ENCODE measurements at places on chromosomes 1 and 21. TPM values are rescaled to one million over a fixed set of nuclear protein-coding genes. Genes with fewer than 3 reads are reported as not detected.

DNA sequence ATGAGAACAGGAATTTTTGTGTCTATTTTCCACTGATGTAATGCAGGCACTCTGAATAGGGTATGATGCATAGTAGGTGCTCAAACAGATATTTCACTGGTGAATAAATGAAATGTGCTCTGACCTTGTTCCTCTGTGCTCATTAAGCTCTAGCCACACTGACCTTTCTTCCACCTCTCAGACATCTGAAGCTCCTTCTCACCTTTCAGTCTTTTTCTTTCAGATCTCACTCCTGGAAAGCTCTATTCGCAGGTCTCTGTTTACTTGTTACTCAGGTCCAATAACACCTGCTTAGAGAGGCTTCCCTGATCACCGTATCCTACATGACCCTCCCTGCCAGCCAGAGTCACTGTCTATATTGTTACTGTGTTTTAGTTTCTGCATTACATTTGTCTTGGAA is 59.2 kb upstream of the IVNS1ABP start:
- H3K27me3 ChIP-seq: no peaks in the 10 kb centered on the region
- no peak overlapping the region for H3K27ac ChIP-seq
- H3K4me1 ChIP-seq: no peaks in the 10 kb centered on the region
- DNase-seq: no peak

GRCh38 chr1:29590583-29591565 is 354.6 kb downstream of the PTPRU start:
- DNase-seq: no peak
- H3K27ac ChIP-seq: no peak overlapping the region
- no peak overlapping the region for H3K4me3 ChIP-seq

DNA sequence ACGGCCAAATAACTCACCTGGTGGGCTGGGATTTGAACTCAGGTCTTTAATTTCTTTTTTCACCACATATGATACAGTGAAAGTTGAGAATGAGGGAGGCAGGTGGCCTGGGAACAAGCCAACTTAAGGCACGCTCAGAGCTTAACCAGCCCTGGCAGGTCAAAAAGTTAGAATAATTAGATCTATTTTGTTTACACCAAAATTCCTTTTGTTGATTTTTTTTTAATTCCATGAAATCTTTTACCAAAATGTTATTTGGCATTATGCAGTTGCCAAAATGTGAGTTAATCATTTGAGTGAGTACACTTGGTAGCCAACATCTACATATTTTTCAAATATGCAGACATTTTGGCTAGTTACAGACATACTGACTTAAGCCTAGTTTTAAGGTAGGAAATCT is 36.8 kb downstream of the LHX8 start:
- H3K36me3 ChIP-seq: no peaks in the 10 kb centered on the region
- DNase-seq: no peak
- no peak overlapping the region for H3K27ac ChIP-seq
- peaks cover 7% of the 10 kb centered on the region for H3K27me3 ChIP-seq

- no peaks in the 10 kb centered on the region for H3K27me3 ChIP-seq
- H3K27ac ChIP-seq: no peak overlapping the region
- no peaks in the 10 kb centered on the region for H3K36me3 ChIP-seq
- DNase-seq: no peak
- peaks cover 9% of the 10 kb centered on the region for H3K4me1 ChIP-seq
Observed at GRCh38 chr1:182726912-182727311, 42.5 kb upstream of the RGS8 start.

GRCh38 chr1:54220004-54220811 is 20.2 kb downstream of the MRPL37 start:
- DNase-seq: no peak
- no peak overlapping the region for H3K4me3 ChIP-seq
- peaks cover 15% of the 10 kb centered on the region for H3K36me3 ChIP-seq
- no peaks in the 10 kb centered on the region for H3K4me1 ChIP-seq

GRCh38 chr1:192888574-192888973 is 79.7 kb downstream of the RGS2 start:
- DNase-seq: no peak
- no peaks in the 10 kb centered on the region for H3K36me3 ChIP-seq
- peaks cover 10% of the 10 kb centered on the region for H3K27me3 ChIP-seq

- no peaks in the 10 kb centered on the region for H3K36me3 ChIP-seq
- no peak for DNase-seq
- H3K4me3 ChIP-seq: no peak overlapping the region
- no peaks in the 10 kb centered on the region for H3K27me3 ChIP-seq
Observed at GRCh38 chr1:198175423-198176170, 18.8 kb downstream of the NEK7 start.

DNA sequence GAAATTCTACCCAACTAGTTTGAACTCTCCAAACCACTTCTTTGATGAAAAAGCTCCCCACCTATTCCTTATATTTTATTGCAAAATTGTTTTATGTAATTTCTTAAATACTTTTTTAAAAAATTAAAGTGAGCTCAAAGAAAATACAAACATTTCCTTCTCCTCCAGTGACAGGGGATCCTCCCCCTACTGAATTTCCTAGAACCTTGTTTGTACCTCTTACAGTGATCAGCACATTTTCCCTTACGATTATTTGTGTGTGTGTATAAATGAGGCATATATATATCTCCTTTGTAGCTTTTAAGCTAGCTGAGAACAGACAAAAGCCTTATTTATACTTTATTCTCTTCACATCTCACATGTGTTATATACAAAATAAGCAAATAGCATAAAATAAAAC is 44.4 kb downstream of the VAV3 start:
- H3K27ac ChIP-seq: no peak overlapping the region
- no peaks in the 10 kb centered on the region for H3K36me3 ChIP-seq
- no peaks in the 10 kb centered on the region for H3K4me1 ChIP-seq
- no peak for DNase-seq
- peaks cover 73% of the 10 kb centered on the region for H3K27me3 ChIP-seq

Gene RAB25
- total RNA-seq: 93.8 TPM

Gene CD34
- not detected for total RNA-seq

Data from progenitor cell of endocrine pancreas (in vitro differentiated cells).